ENCODE measurements at places on chromosomes 4 and X.
A peak's percentile ranks its signal among the peaks of the same experiment; 100 is the strongest.

DNA sequence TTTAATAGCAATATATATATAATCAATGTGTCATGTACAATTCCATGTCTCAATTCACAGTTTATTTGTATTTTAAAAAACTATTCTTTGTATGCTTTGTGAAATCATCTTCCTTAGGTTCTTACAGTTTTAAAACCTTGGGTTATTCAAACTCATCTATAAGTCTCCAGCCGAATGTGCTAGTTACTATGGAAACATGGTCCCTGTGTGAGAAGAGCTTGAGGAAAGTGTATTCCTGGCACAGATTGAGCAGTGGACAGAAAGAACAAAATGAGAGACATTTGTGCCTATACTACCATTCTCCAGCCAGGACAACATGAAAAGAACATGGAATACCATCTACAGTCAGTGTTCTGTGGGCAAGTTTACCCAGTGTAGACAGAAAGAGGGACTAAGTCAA, 103.4 kb downstream of the EFHC2 start:
- DNase-seq = no peak

- DNase-seq = no peak
Observed at GRCh38 chr4:63717384-63717783, 691.9 kb downstream of the TECRL start.

DNA sequence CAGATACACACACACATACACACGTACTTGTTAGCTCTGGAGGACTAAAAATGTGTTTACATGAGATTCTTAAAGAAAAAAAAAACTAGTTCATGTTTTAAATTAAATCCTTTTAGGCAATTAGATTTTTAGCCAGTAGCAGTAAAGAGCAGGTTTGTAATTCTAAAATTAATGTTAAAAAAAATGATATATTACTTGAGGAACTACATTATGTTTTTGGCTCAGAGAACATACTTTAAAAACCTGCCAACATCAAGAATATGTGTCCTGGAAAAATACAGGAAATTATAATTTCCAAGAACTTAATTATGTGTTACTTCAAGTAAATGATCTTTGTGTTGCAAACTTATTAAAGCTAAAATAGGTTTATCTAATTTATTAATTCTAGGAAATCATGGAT, 594.3 kb upstream of the PCDH7 start:
- no peak for DNase-seq

DNA sequence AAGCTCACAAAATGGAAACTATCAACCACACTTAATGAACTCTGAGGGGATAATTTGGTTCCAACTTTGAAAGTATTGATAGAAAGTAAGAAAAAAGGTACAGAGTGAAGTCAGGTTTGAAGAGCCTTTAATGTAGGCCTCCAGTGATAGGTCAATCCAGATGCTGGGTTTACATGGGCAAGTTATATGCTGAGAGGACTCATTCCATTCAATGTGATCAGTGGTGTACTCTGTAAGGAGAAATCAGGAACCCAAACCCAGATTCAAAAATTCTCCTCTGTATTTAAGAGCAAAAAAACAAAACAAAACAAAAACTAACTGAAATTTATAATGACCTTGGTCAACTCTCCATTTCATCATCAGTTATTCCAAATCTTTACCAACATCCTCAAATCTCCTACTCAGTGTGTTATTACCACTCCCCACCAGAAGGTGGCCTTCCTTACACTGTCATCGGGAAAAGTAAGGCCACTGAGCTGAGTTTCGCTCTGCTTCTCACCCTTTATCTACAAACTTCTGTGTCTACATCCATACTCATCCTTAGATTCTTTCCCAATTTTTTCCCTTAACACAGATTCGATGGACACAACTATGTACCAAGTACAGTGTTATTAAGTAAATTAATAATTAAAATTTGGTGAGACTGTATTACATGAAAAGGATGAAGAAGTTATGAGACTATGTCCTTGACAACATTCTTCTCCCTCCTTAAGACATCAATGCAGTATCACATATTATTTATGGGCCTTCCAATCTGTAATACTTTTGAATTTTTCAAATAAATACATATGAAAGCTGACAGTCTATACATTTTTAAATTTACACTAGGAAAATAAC, 88.3 kb downstream of the ZAR1 start:
- DNase-seq = no peak

- DNase-seq = no peak
Observed at GRCh38 chr4:180539284-180539683, 1703.9 kb upstream of the TENM3 start.

- no peak for DNase-seq
Observed at GRCh38 chr4:13988353-13989305, 361.1 kb upstream of the BOD1L1 start.

DNA sequence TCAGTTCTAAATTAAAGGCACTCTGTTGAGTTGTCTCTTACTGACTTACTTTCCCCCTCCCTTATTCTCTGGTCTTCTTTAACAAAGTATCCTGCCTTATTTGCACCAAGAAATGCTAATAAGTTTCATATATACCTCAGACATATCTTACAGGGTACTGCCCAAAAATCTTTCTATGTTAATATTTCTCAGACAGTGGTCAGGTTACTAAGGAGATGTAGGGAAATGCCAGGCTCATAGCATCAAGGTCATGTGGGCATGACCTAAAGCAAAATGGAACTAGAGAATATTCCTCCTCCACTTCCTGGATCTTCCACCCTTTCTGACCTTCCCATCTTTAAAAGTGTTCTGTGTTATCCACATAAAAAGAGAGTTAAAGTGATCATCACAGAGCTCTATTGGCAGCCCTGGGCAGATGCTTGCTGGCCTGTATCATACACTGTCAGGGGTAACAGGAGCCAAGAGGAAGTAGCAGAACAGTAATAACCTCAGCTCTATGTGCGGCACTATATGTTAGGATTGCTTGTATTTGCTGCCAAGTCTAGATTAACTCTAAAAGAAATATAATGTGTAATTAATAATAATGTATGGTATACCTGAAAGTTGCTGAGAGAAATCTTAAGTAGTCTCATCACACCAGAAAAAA, 74.3 kb downstream of the IQCM start:
- DNase-seq = no peak

- no peak for DNase-seq
Observed at GRCh38 chr4:38002451-38003071, 42.4 kb downstream of the PTTG2 start.

DNA sequence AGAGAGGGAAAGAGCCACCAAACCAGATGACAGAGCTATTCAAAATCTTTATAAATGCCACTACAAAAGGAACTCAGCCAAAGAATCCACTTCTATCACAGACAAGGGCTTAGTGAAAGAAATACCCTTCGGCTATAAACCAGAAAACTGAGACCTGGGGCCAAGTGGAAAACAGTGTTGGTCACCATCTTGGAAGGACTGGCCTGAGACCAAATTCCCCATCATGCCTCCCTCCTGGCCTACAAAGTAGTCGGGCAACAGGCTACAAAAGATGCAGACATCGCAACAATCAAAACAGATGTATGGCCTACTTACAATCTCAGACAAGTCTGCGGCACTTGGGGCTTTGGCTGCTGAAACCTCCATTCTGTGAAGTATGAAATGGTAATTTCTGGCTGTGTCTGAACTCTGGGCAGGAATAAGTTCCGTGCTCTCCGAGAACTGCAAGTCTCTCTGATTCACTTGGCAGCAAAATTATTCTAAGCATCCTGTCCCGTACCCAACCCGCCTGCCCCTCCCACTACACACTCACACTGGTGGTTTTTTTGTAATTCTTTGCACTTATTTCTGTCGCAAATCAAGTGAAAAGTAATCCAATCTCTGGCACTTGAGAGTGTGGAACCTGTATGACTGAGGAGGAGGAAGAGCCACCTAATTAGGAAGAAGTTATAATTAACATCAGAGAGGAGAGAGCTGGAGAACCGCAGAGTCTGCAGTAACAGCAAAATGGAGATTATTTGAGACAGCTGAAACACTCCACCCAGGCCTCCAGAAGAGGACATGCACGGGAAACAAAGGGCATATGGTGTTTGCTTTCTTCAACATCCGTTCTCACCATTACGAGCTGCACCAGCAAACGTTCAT, 87.8 kb downstream of the SH3KBP1 start:
- DNase-seq = peak; percentile 13

DNA sequence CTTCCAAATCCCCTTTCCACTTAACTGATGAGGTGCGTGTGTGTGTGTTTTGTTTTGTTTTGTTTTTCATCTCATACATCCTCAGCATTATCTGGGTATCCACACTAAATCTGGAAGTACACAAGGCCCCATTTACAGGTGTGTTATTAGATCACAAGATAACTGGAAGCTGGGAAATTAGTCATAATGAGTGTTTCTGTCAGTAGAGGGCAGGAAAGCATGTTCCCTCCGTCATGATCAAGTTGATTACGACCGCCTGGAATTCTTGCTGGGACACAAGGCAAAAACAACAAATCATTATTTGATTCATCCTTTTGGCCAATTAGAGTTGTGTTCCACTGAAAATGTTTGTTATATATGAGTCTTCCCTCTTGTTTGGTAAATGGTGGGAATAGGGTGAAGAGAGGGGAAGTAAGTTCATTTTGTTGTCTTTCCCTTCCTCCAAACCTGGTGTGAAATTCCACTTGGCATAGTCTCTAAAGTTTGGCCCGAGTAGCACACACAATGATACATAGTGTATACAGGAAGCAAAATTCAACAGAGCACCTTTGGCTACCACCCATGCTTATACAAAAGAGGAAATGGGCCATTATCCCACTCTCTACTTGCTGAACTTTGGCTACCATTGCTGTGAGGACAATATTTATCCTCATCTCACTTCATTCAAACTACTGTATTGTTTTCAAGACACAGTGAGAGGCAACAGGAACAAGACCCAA, 33.3 kb upstream of the TLL1 start:
- DNase-seq = no peak

DNA sequence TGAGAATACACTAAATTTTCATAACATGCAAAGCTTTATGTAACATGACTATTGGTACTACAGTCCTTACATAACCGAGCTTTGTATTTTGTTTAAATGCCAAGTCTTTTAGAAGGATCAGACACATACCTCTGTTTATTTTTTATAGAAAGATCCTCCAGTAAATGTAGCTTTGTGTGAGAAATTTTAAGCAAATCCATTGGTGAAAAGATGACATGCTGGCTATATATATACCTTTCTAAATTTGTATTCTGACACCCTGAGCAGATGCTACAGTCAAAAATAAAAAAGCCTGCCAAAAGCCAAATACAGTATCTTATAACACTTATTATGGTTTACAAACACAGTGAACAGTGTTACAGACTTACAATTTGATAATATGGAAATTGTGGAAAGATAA, at the start of gene YIPF7:
Gene YIPF7 (minus strand): TSS at position 201 of the 400 bp plus-strand sequence. CDS start 1,525 bp downstream, outside the sequence.
- no peak for DNase-seq

GRCh38 chr4:85763202-85763601, 288.3 kb downstream of the ARHGAP24 start:
- DNase-seq = no peak

GRCh38 chrX:18149454-18149853, 71.2 kb downstream of the BEND2 start:
- DNase-seq = no peak

DNA sequence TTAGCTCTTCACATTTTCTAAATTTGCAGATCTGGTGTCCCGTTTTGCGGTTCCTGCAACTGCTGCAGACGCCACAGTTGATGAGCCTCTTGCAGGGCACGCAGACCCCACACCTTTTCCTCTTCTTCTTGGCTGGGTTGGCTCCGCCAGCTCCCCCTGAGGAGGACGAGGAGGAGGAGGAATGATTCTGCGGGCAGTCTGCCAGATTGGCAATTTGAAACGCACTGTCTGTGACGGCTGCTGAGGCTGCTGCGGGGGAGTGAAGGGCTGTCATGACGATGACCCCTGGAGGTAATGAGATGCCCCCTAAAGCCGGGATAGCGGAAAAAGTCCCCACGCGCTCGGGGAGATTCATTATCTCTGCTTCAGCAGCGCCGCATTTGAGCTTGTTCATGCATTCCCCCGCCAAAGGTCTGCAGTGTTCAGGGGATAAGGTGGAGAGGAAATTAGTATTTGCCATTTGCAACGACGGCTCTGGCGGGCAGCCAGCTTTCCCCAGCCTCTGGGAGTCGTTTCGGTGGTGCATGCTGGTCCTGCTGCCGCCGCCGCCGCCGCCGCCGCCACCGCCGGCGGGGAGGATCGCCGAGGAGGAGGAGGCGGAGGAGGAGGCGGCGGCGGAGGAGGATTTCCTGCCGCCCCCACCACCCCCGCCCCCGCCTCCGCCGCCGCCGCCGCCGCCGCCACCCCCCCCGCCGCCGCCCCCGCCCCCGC, 3.8 kb downstream of the CXXC4 start:
- DNase-seq = no peak

DNA sequence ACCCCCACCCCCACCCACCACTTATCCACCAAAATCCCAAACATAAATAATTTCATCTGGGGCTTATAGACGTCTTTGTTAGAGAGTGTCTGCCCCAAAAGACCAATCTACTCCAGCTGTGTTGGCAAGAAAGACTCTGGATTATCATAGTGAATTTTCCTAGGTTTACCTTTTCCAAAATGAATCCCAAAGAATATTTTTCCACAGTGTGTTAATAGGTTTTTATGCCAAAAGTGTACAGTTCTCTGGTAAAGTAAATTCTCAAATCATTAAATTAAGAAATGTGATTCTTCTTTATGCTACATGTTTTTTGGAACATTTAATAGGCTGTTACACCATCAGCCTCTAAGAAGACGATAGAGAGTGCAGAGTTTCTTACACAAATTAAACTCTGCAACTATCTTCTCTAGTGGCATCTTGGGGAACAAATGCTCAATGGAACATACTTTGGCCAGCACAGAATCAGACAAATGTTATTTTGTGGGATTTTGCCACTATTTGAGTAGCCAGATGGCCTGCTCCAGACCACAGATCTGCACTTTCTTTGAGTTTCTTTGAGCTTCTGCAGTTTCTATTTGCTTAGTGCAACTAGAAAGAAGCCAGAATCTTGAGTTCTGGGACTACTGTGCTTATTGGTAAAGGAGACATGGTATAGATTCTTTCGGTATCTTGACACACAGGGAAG, 206.0 kb downstream of the KIT start:
- DNase-seq = no peak

DNA sequence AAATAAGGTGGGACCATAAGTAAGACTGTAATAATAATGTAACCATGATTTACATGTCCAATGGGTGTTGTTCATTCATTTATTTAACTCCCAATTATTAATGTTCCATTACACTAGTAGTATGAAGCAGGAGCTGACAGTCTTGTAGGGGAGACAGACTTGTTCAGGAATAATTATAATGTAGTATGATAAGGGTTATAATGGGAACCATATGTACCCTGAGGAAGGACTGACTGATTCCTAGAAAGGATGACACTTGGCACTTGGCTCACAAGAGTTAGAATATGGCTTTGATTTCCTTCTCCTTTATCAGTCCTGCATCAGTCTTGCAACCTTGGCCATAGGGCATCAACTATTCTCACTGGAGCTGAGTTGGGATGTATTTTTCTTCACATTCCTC, 24.2 kb downstream of the PCDH7 start:
- no peak for DNase-seq

GRCh38 chr4:53195815-53196661, 169.8 kb downstream of the SCFD2 start:
- no peak for DNase-seq

- DNase-seq = no peak
Observed at GRCh38 chr4:168666531-168666930, 169.7 kb downstream of the PALLD start.

- DNase-seq = no peak
Observed at GRCh38 chr4:24433515-24434214, 150.7 kb downstream of the DHX15 start.

- DNase-seq = no peak
Observed at GRCh38 chr4:152524427-152524826, 11.5 kb downstream of the FBXW7 start.
